Fibroblast of upper back skin (primary cell): ENCODE measurements at places on chromosomes 5 and 9.
A peak's percentile ranks its signal among the peaks of the same experiment; 100 is the strongest.

DNA sequence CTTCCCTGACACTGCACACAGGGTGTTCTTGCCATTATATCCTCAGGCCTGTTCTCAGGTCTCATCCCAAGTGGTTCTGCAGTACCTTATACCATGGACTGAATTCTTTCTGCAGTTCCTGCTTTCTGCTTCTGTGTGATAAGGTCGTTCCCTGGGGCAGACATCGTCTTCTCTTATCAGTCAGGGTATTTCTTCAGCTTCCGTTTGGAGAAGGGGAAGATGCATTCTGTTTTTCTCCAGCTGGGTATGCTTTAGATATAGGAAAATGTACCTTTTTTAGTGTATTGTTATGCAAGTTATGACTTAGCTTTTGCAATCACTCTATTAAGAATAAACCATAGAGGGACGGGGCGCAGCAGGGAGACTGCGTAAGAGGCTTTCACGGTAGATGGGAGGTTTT is 31.1 kb downstream of the RALGPS1 start:
- DNase-seq, result no peak

DNA sequence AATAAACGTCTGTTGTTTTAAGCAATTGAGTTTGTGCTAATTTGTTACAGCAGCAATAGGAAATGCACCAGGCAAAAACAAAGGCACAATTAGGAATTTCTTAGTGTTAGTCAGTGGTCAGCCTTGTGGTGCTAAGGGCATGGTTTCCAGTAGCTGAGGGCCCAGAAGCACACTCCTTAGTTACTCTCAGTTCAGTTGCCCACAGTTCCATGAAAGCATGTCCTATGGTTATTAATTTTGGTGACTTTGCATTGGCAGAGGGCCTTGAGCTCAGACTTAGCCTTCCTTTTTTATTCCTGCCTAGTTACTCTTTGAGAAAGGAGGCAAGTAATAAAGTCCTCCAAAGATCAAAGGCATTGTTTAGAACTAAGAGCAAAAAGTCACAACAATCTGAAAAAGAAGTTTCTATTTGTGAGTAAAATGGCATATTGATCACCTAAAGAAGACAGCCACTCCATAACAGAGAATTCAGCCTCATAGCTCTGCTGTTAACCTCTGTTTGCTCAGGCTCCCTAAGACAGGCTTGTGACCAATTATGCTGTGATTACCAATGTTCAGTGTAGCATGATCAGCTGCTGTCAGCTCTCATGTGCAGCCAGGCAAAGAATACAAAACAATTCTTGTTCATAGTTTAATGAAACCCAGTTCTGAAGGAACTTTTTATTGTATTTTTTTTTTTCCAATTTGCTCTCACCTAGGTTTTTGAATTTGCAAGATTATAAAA is 57.0 kb upstream of the MROH2B start:
- no peak for DNase-seq

- peak; percentile 43 for DNase-seq
Observed at GRCh38 chr5:64914396-64914795, 145.7 kb downstream of the CWC27 start.

DNA sequence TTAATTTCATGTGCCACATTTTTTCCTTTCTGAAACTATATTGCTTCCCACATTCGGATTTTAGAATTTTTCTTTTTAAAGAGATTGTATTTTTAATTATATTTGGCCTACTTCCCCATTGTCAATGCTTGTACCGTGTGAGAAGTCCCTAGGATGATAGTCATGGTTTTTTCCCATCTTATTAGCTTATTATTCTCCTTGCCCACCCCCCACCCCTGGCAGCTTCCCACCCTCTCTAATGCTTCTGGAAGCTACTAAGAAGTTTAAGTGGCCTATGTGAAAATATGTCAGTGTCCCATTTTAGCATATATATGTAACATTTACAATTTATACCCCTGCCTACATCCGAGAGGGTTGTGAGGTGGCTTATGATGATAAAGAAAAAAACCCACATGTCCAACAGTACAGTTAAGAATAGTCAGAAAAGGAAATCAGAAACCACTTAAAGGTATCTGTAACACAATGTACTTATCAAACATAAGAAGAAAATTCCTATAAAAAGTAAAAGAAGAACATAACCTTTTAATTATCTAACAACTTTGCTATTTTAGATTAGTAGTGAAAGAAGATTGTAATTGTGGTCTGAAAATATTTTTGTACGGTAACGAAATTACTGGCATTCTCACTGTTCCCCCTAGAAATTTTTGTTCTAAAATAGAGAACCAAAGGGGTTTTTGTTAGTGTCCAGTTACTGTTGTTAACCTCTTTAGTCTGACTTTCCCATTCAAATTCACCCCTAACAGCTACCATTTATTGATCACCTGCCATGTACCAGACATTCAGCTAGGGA is 62.1 kb downstream of the SLC44A1 start:
- DNase-seq, result no peak

- peak; percentile 16 for DNase-seq
Observed at GRCh38 chr5:95533106-95533505, 21.7 kb downstream of the SKIC3 start.

DNA sequence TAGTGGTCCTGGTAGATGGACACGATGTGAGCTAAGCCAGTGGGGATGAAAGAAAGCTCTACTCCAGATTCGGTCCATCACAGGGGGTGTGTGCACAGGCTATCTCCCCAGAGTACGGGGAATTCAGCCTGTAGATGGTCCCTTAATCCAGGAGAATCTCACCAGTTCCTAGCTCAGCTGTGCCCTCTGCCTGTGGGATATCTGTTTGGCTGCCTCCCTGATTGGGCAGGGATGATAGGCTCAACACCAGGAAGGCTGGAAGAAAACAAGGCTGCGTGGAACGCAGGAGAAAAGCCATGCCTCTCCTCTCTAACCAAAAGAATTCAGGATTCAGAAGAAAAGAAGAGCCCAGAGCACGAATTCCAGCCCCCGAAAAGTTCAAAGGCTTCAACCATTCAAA is 40.9 kb downstream of the VLDLR start:
- DNase-seq, result peak; percentile 6

- no peak for DNase-seq
Observed at GRCh38 chr5:171794470-171794960, 8.9 kb downstream of the SMIM23 start.

DNA sequence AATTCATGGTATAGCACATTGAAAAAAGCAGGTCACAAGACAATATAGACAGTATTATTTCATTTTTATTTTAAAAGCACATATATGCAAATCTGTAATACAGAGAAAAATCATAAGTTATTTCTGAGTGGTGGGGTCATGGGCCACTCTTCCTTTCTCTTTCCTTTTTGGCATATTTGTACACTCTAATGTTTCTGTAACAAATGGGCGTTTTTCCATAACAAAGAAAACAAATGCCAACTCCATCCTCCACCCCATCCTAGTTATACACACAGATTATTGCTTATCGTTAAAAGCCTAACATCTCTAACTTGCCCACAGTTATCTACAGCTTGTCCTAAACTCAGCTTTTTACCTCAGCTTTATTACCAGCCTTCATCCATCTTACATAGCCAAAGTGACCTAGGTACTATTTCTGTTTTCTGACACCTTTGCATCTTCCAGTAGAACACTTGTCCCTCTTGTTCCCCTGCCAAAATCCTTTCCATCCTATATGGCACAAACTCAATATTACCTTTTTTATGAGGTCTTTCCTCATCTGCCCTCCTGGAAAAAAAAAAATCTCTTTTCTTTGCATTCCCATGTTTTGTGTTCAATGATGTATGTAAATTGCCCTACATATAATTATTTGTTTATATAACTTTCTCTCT is 4.1 kb downstream of the KIAA0825 start:
- DNase-seq, result no peak
